ENCODE measurements at places on chromosomes 2 and 18.

DNA sequence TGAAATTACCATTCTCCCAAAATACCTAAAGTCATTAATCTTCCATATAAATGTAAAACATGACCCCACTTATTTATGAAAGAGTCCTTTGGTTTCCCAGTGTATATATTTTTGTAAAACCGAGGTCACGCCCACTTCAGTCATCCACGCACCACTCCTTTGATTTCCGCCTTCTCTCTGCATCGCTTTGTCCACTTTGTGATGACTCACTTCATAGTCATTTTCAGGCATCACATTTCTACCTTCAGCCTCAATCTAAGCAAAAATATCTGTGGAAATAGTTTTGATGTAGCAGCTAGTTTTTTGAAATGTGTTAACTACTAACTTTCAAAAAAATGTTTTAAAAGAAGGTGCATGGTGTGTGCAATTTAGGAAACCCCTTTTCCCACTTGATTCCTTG, 793.5 kb upstream of the SOX11 start:
- no peak for DNase-seq

DNA sequence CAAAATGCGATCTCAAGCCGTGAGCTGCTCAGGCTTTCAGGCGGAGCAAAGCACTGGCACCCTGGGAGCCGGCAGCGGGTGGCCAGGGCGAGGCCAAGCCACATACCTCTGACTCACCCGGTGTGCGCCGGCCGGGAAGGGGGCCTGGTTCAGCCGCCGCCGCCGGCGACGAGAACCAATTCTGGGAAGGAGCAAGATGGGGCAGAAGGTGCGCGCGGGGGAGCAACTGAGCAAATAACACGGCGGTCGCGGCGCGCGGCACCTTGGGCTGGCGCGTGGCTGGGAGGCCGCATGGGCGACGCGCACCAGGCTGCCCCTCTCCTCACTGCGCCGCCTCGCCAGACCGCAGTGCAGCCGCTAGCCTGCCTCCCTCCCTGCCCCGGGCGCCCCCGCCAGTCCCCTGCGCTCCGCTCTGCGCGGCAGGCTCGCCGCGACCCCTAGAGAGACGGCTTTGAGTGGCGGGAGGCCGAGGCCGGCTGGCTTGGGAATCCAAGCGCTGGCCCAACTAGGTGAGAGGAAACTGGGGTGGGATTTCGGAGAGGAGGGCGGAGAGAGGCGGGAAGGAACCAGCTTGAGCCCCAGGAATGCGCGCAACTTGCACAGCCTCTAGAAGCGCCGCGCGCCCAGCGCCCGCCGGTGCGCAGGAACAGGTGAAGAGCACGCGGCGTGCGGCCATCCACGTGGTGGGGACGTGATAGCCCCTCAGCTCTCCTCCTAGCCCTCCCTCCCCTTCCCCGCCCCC, 3.2 kb downstream of the NRP2 start:
- DNase-seq = peak; percentile 54

DNA sequence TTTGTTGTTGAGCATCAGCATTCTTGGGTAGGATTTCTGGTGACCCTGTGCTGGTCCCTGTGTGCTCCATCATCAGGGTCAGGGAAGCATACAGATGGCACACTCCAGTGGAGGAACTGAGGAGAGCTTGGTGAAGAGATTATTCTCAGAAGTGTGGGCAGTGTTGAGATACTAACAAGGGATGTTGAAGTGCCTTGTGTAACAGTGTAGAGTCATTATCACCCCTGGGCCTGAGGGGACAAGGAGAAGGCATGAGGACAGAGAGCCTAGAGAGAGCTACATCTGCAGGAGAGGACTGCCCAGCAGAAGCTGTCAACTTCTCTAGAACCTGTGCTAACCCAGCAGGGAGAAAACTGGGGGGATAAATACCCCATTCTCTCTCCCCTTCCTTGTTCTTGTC, 189.0 kb downstream of the PLCL1 start:
- DNase-seq = no peak

- no peak for DNase-seq
Measured at GRCh38 chr2:29207352-29208148, 92.3 kb downstream of the CLIP4 start.

DNA sequence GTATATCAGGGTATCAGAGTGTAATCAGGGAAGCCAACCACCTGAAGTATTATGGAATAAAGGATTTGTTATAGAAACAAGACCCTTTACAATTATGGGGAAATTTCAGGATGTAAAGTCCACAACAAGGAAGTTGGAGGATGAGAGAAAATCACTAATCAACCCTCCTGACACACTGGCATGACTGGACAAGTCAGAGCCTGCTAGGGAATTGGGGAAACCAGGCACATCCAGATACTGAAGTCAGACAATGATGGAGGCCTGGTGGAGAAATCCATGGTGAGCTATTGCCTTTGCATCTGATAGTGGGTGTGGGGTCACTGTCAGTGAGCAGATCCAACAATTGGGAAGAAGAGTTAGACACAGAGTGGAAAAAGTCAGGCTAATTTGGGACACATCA, 158.8 kb upstream of the FBXO11 start:
- no peak for DNase-seq

All from iPS-NIHi11 (cell line).